IPS DF 19.7 (cell line): ENCODE measurements at places on chromosomes 6 and 20.

GRCh38 chr20:22403632-22404361 lies 180.6 kb downstream of the FOXA2 start:
- DNase-seq, result no peak

- no peak for DNase-seq
These were observed 250.9 kb upstream of the POU3F2 start for GRCh38 chr6:98583506-98583905.

GRCh38 chr6:49890988-49891387 lies 24.7 kb upstream of the CRISP1 start:
- DNase-seq, result peak; percentile 82

DNA sequence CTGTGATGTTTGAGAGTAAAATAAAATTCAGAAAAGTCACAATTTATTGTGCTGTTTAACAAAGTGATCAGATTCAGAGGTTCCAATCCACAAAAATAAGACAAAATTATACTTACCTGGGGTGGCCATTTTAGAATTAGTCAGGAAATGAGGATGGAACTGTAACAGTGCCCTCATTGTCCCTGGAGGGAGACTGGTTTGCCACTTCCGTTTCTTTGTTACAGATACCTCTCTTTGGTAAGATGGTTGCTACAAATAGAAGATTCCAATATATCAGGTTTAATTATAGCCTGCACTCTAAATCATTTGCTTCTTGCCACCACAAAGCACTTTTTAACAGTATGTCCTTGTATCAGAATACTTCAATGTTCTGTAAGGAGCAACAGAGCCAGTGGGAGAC lies 95.6 kb downstream of the CTNNBL1 start:
- no peak for DNase-seq

- no peak for DNase-seq
These were observed 169.8 kb downstream of the SAMD5 start for GRCh38 chr6:147678253-147678652.

DNA sequence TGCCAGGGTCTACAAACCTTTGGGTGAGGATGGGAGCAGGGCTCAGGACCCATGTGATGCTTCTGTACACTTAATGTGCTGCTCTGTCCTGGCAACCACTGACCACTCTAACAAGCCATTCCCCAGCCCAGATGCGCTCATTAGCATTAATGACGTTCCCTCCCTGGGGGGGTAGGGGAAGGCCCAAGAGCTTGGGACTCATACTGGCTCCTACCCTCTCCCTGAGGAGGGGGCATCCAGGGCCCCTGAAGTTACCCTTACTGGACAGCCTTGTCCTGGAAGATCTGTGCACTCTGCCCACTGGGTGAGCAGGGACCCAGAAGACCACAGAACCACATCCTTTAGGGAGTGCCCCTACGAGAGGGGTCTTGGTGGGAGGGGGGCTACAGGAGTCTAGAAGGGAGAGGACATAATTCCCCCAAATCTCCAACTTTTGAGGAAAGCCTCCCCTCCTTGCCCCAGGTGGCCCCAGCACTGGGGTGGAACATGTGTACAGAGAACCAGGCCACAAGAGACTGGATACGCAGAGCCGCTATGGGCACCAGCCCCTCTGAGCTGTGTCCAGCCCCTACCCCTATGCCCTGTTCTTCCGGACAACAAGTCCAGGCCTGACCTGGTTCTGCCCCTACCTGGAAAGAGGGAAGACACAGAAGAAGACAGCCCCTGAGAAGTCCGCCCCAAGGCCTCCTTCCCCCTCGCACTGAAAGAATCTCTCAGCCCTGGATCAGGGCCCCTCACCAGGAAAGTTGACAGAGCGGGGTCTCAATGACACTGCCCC lies 1.4 kb downstream of the TEAD3 start:
- no peak for DNase-seq

GRCh38 chr6:13355999-13356785 lies 27.9 kb upstream of the TBC1D7 start:
- no peak for DNase-seq

- no peak for DNase-seq
These were observed 68.2 kb upstream of the XRN2 start for GRCh38 chr20:21234806-21235483.

- no peak for DNase-seq
These were observed 30.5 kb downstream of the PLN start for GRCh38 chr6:118578617-118579016.

DNA sequence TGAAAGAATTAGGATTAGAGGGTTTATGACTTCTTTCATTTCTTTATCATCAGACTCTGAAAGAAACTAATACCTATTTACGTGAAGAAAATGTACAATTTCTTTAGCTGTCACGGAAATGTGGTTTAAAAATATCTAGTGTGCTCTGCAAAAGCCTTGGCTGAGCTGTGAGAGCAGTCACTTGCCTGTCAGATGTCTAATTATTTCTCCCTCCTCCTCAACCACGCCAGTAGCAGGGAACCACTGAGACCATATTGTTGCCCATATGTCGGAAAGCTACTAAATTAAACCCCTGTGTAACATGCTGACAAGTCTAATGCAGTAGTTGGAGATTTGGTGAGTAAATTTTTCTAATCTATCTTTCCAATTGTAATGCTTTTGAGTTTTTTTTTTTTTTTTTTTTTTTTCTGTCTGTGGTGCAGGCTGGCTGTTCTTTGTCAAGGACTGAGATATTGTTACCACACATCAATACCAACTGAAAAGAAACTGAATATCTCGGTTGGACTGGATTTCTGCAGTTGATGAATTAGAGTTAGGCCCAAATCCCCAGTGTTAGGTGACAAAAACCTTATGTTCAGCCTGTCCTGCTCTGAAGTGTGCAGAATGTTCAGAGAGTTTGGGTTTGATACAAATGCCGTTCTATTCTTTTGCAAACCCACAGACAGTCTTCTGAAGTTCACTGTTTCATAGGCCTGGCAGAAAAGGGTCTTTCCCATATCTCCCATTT lies 302.9 kb upstream of the SYNCRIP start:
- no peak for DNase-seq

GRCh38 chr6:15427331-15428070 lies 181.6 kb downstream of the JARID2 start:
- DNase-seq, result no peak

DNA sequence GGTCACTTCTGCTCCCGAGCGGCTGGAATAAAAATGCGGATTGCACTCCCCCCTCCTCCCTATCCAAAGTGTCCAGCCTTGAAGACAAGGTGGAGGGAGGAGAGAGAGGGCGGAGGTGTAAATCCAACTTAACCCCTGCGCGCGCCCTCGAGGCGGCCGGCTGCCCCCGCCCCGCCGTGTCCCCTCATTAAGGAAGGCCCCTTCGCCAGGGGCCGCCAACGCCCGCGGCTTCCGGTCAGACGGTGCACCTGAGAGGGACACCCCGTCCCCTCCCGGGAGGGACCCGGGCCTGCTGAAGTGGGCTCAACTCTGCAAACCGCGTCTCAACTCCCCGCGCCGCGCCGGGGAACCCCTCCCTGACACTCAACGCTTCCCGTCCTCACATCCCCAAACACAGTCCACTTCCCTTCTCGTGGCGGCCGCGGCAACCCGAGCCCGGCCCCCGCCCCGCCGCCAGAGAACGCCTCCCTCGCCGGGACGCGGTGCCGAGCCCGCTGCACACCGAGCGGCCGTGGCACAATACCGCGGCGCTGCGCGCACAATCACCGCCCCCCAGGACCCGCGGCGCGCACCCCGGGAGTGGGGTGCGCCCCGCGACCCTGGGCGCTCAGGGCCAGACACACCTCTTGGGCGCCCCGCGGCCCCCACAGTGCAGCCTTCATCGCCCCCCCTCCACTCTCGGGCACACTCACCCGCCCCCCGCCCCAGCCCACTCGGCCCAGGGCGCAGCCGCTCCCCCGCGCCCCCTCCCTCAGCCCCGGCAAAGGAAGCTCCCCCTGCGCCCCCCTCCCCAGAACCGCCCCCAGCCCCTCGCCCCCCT lies 102.5 kb downstream of the NOL4L start:
- no peak for DNase-seq

DNA sequence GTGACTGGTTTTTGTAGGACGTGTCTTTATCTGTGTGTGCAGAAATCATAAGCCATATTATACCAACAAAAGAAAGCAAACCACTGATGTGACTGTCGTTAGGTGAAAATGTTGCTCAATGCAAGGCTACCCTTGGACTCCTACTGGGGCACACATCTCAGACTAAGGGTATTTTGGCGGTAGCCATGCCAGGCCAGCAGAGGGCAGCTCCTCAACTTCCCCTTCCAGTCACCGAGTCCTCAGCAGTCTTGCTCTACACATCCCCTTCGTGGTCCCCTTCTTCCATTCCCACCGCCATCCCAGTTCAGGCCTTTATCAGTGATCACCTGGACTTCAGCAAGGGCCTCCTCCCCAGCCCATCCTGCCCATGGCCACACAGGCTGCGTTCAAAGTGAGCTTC lies 113.7 kb upstream of the GGTLC1 start:
- peak; percentile 57 for DNase-seq

- DNase-seq, result no peak
These were observed 300.5 kb downstream of the PLCB1 start for GRCh38 chr20:8432435-8433148.

DNA sequence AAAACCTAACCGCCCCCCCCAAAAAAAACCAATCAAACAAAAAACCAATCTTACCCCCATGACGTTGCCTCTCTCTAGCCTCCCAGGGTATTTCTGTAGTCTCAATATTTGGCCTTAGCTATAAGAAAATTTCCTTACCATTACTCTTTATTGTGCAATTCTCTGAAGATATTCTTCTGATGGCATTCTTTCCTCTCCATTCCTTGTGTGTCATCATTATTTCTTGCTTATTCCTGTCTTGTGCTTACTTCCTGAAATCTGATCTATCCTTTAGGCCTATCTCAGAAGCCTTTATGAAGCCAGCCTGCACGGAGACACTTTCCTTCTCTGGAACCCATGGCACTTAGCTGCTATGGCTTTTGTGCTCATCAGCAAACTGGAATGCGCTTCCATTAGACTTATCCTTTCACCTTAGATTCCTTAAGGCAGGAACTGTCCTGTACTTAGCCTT lies 65.9 kb upstream of the DDR1 start:
- DNase-seq, result no peak

- no peak for DNase-seq
These were observed 91.3 kb upstream of the MAP3K7 start for GRCh38 chr6:90678049-90678779.

- no peak for DNase-seq
These were observed 27.3 kb downstream of the RRBP1 start for GRCh38 chr20:17654649-17655285.

- DNase-seq, result no peak
These were observed 234.5 kb downstream of the LRFN2 start for GRCh38 chr6:40352527-40353170.

- no peak for DNase-seq
These were observed 5.2 kb upstream of the C20orf203 start for GRCh38 chr20:32678948-32679347.

- no peak for DNase-seq
These were observed 19.3 kb upstream of the NCR2 start for GRCh38 chr6:41315943-41316620.

GRCh38 chr6:14709066-14709670 lies 536.7 kb upstream of the JARID2 start:
- no peak for DNase-seq

DNA sequence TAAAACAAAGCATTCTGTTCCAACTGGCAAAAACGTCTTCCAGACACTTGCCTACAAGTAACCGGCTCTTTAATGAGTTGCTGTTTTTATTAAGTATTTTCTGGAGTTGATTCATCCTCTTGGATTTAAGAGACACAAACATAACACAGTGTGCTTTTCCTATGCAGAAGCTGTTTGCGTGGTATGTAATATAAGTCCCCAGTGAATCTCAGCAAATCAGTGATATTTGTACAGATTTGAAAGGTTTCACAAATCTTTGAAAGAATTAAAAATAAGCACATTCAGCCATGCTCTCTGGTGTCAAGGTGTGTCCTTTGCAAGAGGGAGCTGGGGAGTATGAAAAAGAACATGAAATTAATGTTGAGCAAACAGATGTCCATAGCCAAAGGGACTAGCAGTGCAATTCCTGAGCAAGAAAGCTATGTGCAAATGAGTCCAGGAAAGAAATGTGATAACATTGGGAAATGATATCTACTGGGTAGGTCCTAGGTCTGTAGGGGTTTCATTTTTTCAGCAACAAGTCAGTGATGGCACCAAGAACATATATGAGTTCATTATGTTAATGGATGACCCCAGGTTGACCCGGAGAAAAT lies 170.1 kb upstream of the PHACTR1 start:
- DNase-seq, result no peak

DNA sequence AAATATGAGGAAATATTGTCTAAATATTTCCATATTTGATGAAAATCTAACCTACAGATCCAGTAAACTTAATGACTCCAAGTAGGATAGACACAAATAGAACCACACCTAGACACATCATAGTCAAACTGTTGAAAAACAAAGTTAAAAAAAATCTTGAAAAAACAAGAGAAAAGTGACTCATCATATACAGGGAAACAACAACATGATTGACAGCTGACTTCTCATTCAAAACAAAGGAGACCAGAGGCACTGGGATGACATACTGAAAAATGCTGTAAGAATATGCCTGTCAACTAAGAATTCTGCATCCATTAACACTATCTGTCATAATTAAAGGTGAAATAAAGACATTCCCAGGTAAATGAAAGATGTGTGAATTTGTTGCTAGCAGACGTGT lies 38.8 kb downstream of the BMP2 start:
- DNase-seq, result no peak

DNA sequence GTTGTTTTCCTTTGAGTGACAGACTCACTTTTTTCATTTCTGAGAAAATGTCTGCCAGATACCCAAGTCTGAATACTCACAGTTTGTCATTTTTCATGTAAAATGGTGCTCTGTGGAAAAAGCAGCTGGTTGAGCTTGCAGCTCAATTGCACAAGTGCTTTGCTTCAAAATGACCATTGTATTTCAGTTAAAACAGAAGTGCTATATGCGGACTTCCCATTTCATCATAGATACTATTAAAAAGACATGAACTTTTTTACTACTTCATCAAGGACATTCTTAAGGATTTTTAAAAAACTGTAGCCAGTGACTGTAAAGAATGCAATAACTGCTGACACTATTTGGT lies 61.5 kb downstream of the KCNS1 start:
- no peak for DNase-seq

DNA sequence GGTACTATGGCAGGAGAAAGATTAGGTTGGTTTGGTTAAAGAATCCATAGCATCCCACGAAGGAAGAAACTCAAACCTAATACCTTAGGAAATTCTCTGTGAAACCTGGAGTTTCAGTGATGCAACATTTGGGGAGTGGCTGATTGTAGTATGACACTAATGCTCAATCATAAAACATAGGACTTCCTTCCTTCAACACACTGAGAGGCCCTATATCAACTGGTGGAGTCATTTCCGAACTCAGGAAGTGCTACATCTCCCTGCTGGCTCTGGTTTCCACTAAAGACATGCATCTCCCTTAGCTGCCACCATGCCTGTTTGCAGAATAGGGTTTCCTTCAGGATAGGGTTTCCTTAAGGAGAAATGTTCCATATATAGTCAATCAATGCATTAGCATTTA lies 5.2 kb upstream of the MANEA start:
- no peak for DNase-seq

DNA sequence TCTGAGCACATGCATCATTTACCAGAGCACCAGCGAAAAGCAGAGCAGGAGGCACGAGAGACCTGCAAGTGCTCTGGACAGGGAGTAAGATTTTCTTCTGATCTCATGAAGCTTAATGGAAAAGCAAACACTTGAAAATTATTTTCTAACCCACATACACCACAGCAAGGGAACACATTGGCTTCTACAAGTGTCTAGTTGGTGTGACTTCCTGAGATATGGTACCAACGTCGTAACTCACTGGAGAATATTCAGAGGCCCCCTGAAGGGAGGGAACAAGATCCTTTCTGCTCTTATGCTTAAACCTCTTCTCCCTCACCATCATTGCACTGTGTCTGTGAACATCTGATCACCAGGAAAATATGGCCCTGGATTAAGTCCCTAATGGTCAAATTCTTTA lies 48.6 kb downstream of the PSMB1 start:
- DNase-seq, result no peak

- no peak for DNase-seq
These were observed 137.0 kb downstream of the KCNQ5 start for GRCh38 chr6:72758901-72759300.
